ENCODE measurements at places on chromosomes 7 and 10. TPM values are rescaled to one million over a fixed set of nuclear protein-coding genes. Genes with fewer than 3 reads are reported as not detected.

DNA sequence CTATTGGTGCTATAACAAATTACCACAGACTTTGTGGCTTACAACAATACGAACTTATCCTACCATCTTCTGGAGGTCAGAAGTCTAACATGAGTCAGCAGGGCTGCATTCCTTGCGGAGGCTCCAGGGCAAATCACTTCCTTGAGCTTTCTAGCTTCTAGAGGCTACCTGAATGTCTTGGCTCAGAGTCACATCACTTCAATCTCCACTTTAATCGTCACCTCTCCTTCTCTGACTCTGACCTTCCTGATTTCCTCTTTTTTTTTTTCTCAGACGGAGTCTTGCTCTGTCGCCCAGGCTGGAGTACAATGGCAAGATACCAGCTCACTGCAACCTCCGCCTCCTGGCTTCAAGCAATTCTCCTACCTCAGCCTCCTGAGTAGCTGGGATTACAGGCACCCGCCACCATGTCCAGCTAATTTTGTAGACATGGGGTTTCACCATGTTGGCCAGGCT is 44.6 kb upstream of the ANAPC16 start:
- DNase-seq: no peak

- peak; percentile 52 for DNase-seq
These were observed 151.0 kb upstream of the FRMD4A start for GRCh38 chr10:14481752-14482151.

DNA sequence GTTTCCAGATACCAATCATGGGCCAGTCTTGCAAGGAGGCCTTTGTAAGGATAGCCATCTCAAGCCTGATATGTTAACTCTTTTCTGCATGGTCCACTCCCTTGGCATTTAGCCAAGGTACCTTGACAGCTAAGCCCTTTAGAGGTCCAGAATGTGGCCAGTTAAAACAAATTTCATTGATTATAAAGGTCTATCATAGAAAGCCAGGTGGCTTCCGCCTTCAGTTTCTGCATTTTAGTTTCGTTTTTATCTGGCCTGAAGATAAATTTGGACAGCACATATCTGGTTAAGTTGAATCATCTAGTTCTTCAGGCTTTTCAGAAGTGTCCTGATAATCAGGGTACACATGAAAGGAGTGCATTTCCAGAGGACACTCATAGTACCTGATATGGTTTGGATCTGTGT is 30.7 kb downstream of the ANKIB1 start:
- DNase-seq: no peak

GRCh38 chr7:108138911-108139310 is 8.8 kb upstream of the LAMB4 start:
- no peak for DNase-seq

DNA sequence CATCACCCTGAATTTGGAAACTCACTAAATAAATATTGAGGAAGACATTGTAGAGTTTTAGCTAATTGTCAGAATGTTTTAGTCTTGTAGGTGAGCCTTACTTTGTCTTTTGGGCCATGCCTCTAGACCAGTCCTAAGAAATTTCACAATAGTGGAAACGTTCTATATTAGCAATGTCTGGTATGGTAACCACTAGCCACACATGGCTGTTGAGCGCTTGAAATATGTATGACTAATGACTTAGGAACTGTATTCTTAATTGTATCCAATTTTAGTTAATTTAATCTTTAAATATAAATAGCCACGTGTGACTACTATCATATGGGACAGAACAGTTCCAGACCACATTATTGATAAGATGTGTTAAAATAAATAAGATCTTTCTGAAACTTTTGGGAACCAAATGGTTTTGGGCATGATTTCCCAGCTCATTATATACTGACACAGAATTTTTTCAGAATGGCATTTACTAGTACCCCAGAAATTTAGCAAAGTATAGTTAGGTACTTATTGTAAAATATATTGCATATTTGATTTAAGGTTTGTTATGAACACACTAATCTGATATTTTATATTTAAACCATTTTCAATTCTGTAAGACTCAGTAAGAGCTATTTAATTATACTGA is 95.0 kb downstream of the VPS50 start:
- no peak for DNase-seq

Gene DYNC1I1
- total RNA-seq: not detected

DNA sequence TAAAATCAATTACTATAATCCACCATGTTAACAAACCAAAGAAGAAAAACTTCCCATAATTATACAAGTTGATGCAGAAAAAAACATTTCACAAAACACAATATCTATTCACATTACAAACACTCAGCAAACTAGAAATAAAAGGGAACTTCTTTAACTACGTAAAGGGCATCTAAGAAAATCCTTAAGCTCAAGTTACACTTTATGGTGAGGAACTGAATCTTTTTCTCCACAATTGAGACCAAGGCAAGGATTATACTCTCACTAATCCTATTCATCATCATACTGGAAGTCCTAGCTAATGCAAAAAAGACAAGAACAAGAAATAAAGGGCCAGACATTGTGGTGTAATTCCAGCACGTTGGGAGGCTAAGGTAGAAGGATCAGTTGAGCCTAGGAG is 159.9 kb downstream of the ZNF365 start:
- DNase-seq: no peak

Gene NEURL1
- 0.95 TPM for total RNA-seq

- no peak for DNase-seq
These were observed 33.7 kb downstream of the PRKAG2 start for GRCh38 chr7:151843181-151843580.

Gene SPDYE9
- not detected for total RNA-seq

Gene ANKRD30A
- not detected for total RNA-seq

DNA sequence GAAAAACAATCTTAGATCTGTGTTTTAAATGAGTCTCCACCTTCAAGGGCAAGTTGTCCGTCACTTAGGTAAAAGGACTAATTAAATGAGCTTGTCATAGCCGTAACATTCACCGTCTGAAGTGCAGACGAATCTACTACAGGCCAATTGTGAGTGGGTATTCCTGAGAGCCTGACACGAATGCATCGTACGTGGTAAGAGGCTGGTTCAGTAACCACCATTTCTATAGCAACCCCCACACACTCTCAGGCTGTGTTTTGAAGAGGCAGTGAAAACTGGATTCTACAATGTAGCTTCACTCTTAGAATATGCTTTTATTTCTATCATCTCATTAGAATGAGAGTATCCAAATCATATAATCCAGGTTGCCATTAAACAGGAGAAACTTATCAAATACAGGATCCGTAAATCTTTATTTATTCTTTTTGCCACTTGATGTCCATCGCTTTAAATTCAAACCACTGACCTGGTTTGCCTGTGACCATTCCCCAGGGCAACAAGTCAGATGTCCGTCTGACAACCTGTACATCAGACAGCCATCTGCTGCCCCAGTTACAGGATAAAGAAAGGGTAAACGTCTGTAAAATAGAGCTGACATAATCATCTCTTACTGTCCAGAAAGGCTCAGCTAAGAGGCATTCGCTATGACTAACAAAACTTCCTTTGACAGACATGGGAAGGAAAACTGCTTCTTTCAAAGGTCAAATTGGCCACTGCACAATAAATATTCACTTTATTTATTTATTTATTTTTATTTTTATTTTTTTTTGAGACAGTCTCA is 70.3 kb upstream of the NMT2 start:
- peak; percentile 59 for DNase-seq

DNA sequence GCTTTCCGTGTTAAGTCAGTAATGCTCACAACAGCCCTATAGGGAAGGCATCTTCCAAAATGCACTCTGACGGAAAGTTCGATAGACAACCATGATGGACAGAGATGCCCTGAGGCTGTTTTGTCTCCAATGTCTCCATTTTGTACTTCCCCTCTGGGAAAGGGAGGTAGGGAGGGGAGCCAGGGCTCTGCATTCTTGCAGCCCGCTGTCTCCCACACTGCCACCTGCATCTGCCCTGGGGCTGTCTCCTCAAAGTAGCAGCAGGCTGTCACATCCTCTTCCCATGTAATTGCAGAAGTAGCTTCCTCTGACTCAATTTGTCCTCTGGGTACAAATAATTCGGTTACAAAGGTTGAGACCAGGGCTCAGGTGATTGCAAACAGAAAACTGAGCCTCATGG is 131.4 kb downstream of the GPAM start:
- DNase-seq: no peak

GRCh38 chr10:63384001-63384400 is 81.8 kb downstream of the JMJD1C start:
- no peak for DNase-seq

Gene TAS2R5
- total RNA-seq: not detected

- peak; percentile 44 for DNase-seq
These were observed 55.2 kb upstream of the GSDME start for GRCh38 chr7:24812305-24812945.

GRCh38 chr7:725223-726005 is 1.1 kb upstream of the DNAAF5 start:
- DNase-seq: no peak

- no peak for DNase-seq
These were observed 200.9 kb upstream of the CNTNAP2 start for GRCh38 chr7:145915679-145916078.

Gene SH2D4B
- total RNA-seq: not detected

Gene AGMO
- total RNA-seq: not detected

DNA sequence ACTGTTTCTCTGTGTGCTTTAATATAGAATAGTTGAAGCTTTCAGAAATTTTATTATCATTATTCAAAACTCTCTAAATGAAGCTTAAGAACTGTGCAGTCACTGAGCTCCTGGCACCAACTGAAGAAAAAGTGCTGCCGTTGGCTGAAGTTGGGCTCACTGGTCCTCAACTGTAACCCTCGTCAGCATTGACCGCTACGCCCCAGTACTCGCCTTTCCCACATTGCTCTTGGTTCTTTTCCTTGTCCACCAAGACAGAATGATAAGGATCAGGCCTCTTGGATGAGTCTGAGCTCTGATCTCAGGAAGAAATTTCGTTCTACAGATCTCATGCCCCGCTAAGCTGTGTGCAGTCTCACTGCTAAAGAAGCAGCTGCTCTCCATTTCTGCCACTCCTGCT is 7.9 kb upstream of the TAF3 start:
- no peak for DNase-seq

Gene GALNT17
- total RNA-seq: not detected

Gene SRRM3
- total RNA-seq: 8.5 TPM

GRCh38 chr10:77179015-77179695 is 458.5 kb downstream of the KCNMA1 start:
- no peak for DNase-seq

- DNase-seq: peak; percentile 73
These were observed 26.3 kb upstream of the WDFY4 start for GRCh38 chr10:48658243-48658974.

GRCh38 chr10:80694930-80695329 is 157.2 kb downstream of the SH2D4B start:
- DNase-seq: no peak

Gene TAS2R4
- not detected for total RNA-seq

Gene FAM25C
- total RNA-seq: not detected

- no peak for DNase-seq
These were observed 102.1 kb downstream of the FOXL3 start for GRCh38 chr7:391961-392524.

Data from G401 (cell line).